ENCODE measurements at places on chromosomes 2 and 18.
A peak's percentile ranks its signal among the peaks of the same experiment; 100 is the strongest.

DNA sequence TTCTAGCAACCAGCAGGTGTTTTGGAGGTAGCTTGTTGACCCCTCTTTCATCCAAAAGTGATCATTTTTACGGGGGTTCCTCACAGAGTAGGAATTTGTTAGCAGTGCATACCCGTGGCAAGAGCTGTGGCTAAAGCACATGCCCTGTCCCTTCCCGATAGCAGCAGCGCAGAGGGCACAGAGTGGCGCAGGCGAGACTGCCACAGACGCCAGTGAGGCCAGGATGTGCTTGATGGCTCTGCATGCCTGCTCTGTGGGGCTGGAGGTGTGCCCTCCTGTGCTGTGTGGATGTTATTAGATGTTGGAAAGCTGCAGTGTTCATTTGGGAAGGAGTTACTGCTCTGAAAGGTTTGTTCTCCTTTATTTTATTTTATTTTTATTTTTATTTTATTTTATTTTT lies 153.6 kb downstream of the FAM210A start:
- DNase-seq = no peak

GRCh38 chr2:25410370-25410769 lies 68.6 kb upstream of the DNMT3A start:
- peak; percentile 45 for DNase-seq

DNA sequence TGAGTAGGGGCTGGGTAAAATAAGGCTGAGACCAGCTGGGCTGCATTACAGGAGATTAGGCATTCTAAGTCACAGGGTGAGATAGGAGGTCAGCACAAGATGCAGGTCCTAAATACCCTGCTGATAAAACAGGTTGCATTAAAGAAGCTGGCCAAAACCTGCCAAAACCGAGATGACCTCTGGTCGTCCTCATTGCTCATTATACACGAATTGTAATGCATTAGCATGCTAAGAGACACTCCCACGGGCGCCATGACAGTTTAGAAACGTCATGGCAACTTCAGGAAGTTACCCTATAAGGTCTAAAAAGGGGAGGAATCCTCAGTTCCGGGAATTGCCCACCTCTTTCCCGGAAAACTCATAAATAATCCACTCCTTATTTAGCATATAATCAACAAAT lies 132.2 kb downstream of the ARL4C start:
- no peak for DNase-seq

DNA sequence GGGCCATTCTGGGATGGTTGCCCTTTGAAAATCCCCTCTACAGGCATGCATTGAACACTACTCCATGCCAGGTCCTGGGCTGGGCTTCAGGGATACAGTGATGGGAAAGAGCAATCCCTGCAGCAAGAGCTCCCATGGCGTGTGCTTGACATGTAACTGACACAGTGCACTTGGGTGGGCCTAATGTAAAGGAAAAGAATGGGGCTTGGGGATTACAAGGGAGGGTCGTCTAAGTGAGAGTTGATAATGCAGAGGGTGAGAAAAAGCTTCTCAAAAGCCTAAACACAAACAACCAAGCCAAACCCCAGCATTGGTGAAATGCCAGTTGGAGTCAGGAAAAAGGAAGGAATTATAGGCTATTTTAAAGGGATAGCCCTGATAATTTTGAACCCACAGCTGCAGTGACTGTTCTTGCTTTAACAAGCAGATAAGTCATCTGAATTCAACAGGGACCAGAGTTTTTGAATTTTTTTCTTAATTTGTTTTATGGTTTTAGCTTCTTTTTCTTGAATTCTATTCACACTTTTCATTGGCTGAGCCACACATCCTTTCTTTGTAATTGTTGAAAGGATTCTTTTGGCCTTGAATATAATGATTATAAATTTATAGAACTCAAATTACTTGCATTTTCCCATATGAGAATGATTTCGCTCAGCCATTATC lies 308.7 kb downstream of the LPIN1 start:
- DNase-seq = no peak
